ENCODE measurements at places on chromosomes 1 and 21.

- DNase-seq, result peak; percentile 83
Observed at GRCh38 chr1:235093696-235094592, 34.7 kb downstream of the TOMM20 start.

GRCh38 chr1:241202401-241202800 is 154.6 kb downstream of the RGS7 start:
- no peak for DNase-seq

- no peak for DNase-seq
Observed at GRCh38 chr1:237789619-237790018, 101.1 kb downstream of the ZP4 start.

DNA sequence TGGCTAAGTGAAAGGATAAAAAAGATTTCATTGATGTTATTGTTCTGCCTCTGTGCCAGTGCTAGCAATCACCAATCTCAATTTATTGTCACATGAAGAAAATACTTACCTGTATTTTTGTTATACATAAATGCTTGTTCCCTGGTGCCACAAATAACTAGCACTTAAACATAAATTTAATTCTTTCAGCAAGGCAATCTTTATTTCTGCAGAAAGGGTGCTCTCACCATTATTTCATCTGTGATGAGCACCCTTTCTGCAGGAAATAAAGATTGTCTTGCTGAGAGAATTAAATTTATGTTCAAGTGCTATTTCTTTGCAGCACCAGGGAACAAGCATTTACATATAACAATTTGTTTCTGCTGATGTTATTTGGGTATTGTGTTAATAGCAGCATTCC is 87.2 kb downstream of the DIRAS3 start:
- DNase-seq, result no peak

DNA sequence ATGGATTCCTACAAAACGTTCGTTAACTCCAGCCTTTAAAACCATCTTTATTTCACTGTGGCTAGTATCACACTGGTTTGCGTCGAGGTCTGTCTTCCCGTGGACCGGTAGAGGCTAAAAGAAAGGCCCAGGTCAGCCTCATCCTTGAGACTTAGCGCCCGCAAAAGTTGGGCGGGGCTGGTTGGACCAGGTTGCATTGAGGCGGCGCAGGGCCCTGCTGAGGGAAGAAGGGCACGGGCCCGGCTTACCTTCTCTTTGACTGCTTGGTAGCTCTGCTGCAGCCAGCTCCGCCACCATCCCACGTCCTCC is 455 bp downstream of the BSDC1 start:
- DNase-seq, result no peak

- no peak for DNase-seq
Observed at GRCh38 chr1:89706700-89707012, 73.7 kb downstream of the LRRC8C start.

DNA sequence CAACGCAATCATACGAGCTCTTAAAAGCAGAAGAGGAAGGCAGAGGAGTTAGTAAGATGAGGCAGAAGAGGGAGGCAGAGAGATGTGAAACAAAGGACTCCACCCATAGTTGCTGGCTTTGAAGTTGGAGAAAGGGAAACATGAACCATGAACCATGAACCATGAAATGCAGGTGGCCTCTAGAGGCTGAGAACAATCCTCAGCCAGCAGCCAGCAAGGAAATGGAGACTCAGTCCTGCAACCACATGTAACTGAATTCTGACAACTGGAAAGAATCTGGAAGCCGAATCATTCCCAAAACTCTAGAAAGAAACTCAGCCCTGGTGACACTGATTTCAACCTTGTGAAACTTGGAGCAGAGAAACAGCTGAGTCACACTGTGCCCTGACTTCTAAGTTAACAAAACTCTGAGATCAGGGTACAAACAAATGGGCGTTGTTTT is 10.1 kb downstream of the DIPK1A start:
- no peak for DNase-seq

- DNase-seq, result no peak
Observed at GRCh38 chr1:18927082-18927653, 24.8 kb upstream of the ALDH4A1 start.

- DNase-seq, result no peak
Observed at GRCh38 chr1:222028116-222028515, 286.2 kb upstream of the DUSP10 start.

Data from SK-N-SH (cell line).